ENCODE measurements at places on chromosomes 6 and 20.

DNA sequence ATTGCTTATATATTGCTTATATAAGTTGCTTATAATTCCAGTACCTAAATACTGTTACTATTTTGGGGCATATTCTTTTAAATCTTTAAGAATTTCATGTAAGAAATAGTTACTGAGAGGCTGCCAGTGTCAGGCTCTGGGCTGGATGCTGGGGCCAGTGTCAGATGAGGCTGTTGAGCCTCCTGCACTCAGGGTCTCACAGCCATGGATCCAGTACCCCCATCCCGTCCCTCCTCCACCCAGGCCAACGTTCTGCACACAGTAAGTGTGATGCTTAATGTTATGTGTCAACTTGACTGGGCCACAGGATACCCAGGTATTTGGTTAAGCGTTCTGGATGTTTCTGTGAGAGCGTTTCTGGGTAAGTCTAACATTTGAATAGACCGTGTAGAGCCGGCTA lies 119.5 kb upstream of the PMEPA1 start:
- DNase-seq: no peak

DNA sequence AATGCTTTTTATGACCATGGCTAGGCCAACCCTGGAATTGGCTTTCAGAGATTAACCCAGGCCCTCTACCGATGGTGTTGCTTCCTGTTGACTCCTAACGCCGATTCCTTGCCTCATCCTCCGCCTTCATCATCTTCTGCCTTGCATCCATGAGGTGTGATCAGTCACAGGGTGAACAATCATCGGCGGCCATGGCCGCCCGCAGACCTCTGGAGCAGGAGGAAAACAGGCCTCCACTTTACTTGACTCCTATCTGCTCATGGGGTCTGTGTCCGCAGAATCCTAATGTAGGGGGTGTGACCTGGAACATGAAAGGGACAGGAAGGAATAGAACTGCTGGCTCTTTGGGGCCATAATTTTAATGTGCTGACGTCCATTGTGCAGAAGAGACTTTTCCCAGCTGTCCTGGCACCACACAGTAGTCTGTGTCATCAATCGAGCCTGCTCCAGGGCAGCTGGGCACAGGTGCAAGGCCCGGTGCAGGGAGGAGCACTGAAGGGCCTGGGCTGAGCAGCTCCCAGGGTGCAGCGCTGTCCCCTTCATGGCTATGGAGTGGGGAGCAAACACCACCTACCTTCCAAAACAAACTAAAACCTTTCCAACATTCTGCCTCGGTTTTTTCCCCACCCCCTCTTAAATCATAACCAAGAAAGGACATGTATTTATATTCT lies 8.0 kb downstream of the SLC22A3 start:
- peak; percentile 76 for DNase-seq

DNA sequence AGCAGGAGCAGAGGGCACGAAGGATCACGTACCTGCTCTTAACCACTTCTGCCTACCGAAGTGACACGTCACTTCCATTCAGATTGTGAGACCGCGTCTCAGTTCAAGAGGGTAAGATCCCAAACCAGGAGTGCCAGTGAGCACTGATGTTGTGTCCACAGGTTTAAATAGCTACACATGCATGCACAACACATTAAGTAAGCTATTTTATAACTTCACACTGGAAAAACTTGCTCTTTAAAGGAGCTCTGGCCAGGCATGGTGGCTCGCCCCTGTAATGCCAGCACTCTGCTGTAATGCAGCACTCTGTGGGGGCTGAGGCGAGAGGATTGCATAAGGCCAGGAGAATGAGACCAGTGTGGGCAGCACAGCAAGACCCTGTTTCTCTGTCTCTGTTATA lies 21.1 kb downstream of the ABHD12 start:
- DNase-seq: no peak

- DNase-seq: no peak
Measured at GRCh38 chr6:32088487-32089049, 20.6 kb downstream of the TNXB start.

- peak; percentile 79 for DNase-seq
Measured at GRCh38 chr6:93423542-93423941, 4.2 kb upstream of the EPHA7 start.

- DNase-seq: no peak
Measured at GRCh38 chr20:11660673-11661072, 257.0 kb upstream of the BTBD3 start.

DNA sequence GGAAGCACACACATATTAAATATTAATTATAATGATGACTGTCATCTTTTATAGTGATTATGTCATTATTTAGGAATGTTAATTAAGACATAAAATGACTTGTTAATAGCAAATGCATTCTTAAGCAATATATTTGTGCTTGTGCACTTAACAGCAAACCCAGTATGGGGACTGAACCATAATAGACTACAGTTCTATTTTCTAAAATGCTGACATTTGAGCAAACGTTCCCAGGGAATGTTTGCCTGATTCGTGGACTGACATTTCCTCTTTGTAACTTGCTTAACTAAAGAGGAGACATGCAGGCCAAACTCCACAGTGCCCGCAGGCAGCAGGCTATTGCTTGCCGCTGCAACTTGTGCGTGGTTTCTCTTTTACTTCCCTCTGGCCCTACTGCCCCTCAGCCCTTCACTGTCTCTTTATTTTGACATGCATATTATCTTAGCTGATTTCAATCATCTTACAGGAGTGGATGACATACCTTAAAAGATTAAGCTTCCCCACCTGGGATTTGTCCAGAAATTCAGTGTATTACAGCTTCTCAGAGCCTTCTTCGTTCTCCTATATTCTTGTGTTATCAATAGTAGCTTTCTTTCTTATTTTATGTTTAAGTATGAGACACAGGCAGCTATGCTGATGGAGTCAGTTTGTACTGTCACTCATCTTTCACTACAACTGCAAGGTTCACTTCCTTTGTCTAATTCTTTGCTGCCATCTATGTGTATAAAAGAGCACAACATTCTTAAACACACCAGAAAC lies 141.5 kb downstream of the GMDS start:
- DNase-seq: peak; percentile 74

DNA sequence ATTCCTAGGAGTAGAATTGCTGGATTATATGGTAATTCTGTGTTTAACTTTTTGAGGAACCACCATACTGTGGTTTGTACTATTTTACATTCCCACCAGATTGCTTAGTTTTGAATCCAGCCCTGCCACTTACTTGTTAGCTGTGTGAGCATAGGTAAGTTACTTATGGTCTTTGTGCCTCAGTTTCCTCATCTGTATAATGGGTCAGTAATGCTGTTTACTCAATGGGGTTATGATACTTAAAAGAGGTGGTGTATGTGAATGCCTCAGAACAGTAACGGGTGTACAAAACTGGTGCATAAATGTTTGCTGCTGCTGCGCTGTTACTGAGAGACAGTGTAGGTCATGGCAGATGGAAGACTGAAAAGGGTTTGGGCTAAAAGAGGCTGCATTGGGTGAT lies 239.3 kb downstream of the NRN1 start:
- DNase-seq: no peak

DNA sequence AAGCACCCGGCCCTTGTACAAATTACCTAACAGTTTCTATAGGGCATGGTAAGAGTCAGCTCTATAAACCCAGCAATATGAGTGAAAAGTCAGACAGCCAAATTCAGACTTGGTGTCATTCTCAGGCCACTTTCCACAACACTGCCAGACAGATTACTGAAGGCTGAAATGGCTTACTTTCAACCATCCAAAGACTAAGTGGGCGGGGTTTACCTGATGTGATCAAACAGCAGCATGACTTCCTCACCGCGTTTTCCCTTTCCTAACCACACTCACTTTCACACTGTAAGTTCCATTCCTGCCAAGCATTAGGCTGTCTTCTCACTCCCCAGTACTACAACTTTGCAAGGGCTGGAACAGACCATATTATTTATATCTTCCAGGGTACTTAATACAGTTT lies 85.9 kb downstream of the SMLR1 start:
- DNase-seq: no peak

DNA sequence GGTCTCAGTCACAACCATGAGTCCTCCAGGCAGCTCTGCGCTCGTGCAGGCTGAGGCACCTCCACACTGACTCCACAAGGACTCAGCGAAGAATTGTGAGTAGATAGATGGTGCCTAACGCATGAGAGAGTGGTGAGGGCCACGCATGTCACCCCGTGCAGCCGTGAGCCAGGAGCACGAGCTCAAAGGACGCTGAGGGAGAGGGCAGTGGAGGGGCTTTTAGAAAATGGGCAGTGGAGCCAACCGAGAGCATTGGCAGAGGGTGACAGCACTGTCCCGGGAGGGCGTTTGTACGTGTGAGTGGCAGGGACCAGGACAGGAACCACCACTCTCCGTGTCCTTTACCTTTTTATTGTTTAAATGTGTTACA lies 105.6 kb downstream of the PSMB1 start:
- DNase-seq: no peak

DNA sequence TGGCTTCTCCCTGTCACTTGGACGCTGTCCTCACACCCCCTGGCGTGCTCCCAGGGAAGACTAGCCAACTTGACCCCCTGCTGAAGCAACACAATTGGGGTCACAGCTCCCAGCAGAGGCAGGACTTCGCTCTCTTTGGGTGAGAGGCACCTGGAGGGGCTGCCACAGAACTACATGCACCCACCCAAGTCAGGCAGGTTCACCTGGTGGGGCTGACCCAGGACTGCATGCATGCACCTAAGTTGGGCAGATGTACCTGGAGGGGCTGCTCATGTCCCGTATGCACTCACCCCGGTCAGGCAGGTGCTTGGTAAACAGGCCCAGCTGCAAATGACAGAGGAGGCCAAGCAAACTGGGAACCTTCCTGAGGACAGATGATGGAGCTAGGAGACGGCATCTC lies 154.3 kb upstream of the RPS6KA2 start:
- no peak for DNase-seq

DNA sequence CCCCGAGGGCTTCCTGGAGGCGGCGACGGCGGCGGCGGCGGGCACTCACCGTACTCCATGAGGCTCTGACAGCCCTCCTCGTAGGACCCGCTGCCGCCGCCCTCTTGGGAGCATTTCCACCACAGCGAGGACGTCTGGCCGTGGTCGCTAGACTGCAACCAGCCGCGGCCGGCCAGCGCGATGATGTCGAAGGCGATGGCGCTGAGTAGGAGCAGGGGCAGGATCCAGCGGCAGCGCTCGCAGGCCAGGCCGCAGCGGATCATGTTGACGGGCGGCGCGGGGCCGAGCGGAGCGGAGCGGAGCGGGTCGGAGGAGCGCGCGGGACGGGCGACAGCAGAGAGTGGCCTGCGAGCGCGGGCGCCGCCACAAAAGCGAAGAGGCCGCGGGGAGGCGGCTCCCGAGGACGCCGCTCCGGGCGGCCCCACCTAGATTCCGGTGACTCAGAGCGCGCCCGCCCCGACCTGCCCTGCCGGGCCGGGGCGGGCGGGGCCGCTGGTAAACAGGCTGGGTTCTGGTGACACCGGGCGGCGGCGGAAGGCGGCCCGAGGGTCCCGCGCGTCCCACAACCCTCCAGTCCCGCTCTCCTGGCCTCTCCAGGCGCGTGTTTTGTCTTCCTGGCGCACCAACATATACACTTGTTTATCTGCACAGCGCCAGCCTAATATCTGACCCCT lies at the start of gene PERP:
Gene PERP (minus strand): TSS at position 342 of the 674 bp plus-strand sequence. CDS start 79 bp downstream, at position 263.
- DNase-seq: peak; percentile 89

DNA sequence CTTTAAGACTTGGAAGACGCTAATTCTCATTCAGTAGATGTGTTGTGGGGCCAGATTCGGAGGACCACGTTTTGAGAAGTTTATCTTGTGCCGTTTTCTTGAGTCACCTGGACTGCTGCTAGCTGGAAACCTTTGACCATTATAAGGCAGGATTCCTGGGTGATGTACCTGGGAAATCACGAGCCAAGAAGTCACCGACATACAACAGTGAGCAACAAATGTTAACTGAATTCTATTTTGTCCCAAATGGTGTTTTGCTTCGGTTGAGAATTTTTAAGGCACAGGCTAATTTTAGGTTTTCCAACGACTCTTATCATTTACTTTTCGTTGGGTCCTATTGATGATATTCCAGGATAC lies 93.4 kb upstream of the BTN3A2 start:
- DNase-seq: peak; percentile 64

GRCh38 chr20:51807720-51808250 lies 5.5 kb upstream of the SALL4 start:
- no peak for DNase-seq

DNA sequence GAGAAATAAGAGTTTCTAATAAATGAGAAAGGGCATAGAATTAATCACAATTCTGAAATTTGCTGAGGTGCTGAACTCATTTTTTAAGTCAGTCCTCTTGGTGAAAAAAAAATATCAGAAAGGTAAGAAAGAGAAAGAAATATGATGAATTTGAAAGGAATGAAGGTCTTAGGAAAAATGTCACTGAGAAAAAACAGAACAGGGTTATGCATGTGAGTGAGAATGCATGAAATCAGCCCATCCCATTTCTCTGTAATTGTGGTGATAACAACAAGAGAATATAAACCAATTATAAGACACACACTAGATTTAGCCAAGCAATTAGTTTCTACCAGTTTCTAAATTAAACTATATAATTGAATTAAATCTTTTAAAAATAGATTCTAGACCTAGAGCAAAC lies 138.9 kb downstream of the TBX18 start:
- DNase-seq: no peak

- DNase-seq: peak; percentile 88
Measured at GRCh38 chr6:151004383-151005024, 139.0 kb downstream of the MTHFD1L start.

- no peak for DNase-seq
Measured at GRCh38 chr20:45946149-45946970, 11.9 kb downstream of the PCIF1 start.

DNA sequence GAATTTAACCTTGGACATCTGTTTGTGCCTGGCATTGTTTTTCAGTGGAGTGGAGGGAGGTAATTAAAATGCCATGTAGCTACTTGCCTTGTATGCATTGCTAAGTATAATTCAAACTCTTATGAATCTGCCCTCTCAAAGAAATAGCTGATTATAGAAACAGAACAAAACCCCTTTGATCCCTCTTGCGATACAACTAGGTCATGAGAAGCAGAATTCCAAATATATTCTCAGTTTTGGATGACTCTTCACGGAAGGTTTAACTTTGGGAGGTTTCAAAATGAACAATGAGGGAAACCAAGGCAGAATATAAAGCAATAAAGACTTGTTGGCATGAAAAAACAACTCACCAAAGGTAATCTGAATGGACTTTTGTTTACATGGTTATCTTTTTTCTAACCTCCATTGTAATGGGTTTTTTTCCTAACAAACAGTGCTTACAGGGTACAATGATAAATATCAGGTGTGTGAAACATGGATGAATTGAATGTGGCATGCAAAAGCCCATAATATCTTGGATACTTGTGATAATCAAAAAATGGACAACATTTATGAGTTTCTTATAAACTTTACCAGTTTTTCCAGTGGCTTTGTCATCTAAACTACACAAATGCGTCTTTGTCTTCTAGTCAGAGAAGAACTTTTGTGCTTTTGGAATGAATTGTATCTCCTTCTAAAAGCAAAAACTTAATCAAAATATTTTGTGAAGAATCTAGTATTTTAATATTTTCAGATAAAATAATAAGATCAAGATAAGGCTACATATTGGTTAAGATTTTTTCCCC lies 15.7 kb upstream of the HEY2 start:
- DNase-seq: no peak

DNA sequence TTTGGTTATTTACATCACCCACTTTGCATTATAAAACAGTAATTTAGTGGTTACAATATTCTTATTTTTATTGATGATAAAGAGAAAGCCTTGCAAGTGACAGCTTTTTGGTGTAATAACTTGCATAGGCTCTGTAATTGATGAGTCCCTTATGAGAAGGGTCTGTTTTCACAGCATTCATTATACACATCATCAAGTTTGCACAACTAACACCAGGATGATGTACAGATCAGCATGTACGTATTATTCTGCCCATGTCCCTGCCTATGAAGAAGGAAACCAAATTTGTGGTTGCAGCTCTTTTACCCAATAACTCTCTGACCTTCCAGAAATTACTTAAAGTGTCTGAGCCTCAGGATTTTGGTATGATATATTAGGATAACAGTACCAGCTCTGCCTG lies 59.2 kb downstream of the CLVS2 start:
- no peak for DNase-seq

All from DMS53 (cell line).